WTC11 (cell line): ENCODE measurements at places on chromosomes 2 and 18. TPM values are rescaled to one million over a fixed set of nuclear protein-coding genes. Genes with fewer than 3 reads are reported as not detected.

G6PC2 gene
- not detected in 3 replicates for total RNA-seq

MFSD2B gene
- total RNA-seq: 0.42 to 0.55 TPM (median 0.50 TPM) in 3 replicates

STPG4 gene
- total RNA-seq: not detected in 3 replicates

RIT2 gene
- 0.64 to 1.5 TPM (median 1.4 TPM) in 3 replicates for total RNA-seq

DNA sequence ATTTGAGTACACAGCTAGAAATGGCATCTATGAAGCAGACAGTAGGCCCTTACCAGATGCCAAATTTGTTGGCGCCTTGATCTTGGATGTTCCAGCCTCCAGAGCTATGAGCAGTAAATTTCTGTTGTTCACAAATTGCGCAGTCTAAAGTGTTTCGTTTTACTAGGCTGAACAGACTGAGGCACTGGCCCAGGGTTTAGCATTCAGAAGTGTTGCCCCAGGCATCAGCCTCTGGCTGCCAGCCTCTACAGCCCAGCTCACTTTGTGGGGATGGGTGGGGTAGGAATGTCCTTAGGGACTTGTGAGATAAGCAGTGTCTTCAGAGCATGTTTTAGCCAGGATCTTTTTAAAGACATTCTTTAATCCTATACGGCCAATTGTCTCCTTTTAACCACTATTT is 51.5 kb upstream of the MGAT5 start:
- DNase-seq: peak; percentile 23

DNA sequence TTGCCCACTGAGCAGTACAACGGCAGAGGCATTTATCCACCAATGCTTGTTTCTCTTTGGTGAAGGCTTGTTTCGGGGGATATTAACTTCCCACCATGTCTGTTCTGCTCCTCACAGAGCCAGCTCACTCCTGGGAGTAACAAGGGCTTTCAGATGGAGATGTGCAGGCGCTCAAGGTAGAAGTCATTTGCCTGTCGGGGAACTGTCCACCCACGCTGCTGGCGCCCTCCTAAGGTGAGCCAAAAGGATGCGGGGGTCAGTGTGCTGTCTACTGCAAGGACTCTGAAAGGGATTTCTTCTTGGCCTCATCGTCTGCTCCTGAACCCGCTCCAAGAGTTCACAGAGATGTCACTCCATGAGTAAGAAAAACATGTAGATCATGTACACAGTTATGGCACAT is 57.0 kb upstream of the CYRIA start:
- DNase-seq: peak; percentile 67

DNA sequence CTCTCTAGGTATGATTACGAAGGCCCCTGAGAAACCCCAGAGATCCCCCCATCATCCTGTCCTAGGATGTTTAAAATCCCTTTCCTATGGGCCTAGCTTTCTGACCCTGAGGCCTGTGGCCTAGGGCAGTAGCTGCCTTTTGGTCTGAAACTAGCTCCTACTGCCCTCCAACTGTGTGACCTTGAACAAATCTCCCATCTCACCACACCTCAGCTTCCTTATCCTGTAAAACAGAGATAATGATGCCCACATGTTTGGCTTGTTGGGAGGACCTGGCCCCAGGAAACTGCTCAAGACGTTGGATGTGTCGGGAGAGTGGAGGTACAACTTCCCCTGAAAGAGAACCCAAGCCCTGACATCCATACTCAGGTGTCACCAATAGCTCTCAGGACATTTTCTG is 213.2 kb downstream of the SMAD2 start:
- no peak for DNase-seq

- no peak for DNase-seq
Observed at GRCh38 chr2:155377931-155378444, 679.5 kb downstream of the KCNJ3 start.

DNA sequence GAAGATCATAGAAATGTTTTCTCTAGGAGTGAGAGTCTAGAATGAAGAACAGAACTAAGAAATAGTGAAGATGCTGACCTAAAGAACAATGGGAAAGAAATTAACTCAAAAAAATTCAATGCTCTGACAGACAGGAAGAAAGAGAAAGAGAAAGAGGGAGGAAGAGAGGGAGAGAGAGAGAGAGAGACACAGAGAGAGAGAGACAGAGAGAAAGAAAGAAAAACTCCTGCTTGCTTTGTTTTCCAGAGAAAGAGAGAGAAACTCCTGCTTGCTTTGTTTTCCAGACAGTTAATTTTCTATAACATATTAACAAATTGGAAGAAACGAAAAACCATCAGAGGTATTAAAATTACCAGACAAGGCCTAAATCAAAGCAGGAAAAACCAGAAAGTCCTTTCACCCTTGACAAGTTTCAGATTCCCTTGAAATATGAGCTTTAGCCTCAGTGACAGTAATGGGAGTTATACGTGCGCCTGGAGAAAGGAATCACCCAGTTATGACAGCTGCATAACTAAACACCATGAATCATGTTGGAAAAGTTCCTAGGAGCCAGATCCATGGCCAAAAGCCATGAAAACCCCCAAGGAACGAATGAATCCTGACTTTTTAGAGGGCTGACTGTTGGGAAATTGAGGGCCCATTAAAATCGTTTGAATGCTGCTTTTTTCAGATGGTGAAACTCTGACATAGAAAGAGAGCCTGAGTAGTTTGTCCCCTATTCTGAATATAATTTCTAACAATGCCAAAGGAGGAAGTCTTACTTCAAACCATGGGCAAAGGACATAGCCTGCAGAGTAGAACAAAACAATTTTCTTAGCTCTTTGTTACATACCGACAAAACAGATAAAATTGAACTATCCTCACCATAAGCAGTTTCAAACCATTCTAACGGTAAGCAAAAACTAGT is 228.6 kb upstream of the CHST9 start:
- DNase-seq: no peak

GRCh38 chr2:127235082-127235702 is 15.1 kb upstream of the CYP27C1 start:
- no peak for DNase-seq
